ENCODE measurements at places on chromosomes 1 and 21.

GRCh38 chr1:227558732-227559262 is 4.6 kb upstream of the ZNF678 start:
- no peak for DNase-seq

- no peak for DNase-seq
These were observed 1048.3 kb downstream of the AMY1C start for GRCh38 chr1:104797982-104798381.

DNA sequence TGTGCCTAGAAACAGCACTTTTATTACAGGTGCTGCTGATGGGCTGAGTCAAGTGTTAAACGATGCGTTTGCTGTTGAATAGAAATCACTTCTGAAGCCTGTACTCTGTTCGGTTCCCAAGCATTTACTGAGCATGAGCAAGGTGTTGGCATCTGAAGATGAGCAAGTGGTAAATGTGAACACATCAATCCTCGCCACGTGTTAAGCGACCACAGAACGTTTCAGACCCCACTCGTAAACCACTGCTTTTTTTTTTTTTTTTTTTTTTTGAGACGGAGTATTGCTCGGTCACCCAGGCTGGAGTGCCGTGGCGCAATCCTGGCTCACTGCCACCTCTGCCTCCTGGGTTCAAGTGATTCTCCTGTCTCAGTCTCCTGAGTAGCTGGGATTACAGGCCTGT is 241.2 kb downstream of the SETD4 start:
- DNase-seq, result no peak

GRCh38 chr21:32474179-32475059 is 61.9 kb downstream of the EVA1C start:
- no peak for DNase-seq

All from skeletal muscle cell (primary cell).